Stimulated activated CD4-positive, alpha-beta T cell treated with anti-CD3 and anti-CD28 coated beads, Interleukin-12 subunit alpha, Interleukin-12 subunit beta, amount 100 ng/mL, for 4 hours (primary cell): ENCODE measurements at places on chromosomes 11 and 22.

DNA sequence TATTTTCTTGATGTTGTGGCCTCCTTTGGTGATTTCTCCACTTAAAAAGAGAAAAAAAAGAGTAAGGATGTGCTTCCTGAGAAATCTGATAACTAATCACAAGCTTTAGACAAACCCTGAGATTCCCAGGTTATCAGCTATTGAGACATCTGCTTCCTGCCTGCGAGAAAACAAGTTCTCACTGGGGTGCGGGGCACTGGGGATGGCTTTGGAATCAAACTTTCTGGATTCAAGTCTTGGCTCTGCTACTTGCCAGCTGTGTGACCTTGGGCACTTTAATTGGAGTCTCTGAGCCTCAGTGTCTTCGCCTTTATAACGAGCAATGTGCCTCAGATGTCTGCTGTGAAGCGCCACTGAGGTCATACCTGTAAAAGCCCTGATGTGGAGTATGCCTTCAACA is 152.5 kb upstream of the NAV2 start:
- no peak for DNase-seq

- peak; percentile 27 for DNase-seq
These were observed 1.1 kb upstream of the ADM start for GRCh38 chr11:10303558-10304363.

DNA sequence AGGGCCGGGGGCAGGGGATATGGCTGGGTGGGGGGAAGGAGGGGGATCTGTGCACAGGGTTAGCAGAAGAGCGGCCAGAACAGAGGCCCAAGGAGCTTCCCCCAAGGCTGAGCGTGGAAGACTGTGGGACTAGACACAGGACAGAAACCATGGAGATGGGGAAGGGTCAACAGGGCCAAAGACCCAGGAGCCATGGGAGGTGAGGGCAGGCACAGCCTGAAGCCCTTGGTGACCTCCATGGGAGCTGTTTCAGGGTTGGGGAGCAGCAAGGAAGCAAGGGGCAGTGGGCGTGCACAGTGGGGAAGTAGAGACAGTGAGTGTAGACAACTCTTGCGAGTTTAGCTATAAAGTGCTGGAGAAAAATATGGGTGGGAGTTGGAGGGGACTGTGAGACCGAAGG is 56.6 kb downstream of the WNT11 start:
- DNase-seq: no peak

DNA sequence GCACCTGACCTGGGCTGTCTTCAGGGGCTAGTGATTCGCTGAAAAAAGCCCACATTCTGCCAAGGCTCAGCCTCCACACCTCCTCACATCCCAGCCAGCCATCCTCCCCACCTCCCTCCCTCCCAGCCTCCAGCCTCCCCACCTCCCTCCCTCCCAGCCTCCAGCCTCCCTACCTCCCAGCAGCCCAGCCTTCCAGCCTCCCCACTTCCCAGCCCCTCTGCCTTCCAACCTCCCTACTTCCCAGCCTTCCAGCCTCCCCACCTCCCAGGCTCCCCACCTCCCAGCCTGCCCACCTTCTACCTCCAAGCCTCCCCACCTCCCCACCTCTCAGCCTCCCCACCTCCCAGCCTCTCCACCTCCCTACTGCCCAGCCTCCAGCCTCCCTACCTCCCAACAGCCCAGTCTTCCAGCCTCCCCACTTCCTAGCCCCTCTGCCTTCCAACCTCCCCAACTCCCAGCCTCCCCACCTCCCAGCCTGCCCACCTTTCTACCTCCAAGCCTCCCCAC is 33.7 kb upstream of the TH start:
- no peak for DNase-seq

- DNase-seq: no peak
These were observed 13.8 kb downstream of the DENND5A start for GRCh38 chr11:9251311-9251710.

- DNase-seq: peak; percentile 84
These were observed 449 bp upstream of the KREMEN1 start for GRCh38 chr22:29072193-29072978.

- DNase-seq: no peak
These were observed 48.4 kb upstream of the MRGPRX1 start for GRCh38 chr11:18987454-18988231.

DNA sequence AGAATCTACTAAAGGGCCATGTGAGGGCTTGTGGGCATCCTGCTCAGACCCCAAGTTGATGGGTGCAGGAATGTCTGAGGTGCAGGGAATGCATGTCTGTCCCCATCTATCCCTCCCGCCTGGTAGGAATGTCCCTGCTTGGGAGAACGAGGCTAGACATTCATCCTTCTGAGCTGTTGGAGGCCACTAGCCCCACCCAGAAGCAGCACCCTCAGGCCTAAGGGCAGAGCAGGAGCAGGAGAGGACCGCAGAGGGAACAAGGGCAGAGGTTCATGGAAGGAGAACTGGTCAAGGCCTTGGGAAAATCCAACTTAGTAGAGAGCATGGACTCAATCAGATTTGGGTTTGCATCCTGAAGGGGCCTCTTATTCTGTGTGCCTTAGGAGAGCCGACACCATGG is 22.1 kb upstream of the LMO1 start:
- DNase-seq: no peak

DNA sequence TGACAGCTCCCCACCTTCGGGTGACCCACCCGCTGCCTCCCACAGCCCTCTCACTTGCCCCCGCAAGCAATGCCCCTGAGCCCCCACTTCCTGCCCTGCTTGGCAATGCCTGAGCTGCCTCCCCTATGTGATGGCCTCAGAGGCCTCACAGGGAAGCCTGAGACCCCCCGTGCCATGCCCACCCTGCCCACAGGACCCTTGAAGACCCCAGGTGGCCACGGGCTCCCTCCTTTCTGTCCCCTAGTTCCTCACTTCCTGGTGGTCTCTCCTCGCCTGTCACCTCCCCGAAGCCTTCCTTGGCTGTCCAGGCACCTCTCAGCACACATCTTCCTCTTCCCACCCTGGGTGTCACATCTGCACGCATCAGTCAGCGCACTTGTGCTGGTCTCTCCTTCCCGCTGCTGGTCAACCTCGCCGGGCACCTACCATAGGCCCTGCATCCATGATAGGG is 90.5 kb downstream of the BRD1 start:
- no peak for DNase-seq

- DNase-seq: no peak
These were observed 44.7 kb upstream of the TMEM45B start for GRCh38 chr11:129770993-129771392.

- DNase-seq: no peak
These were observed 360.0 kb upstream of the DDI1 start for GRCh38 chr11:103676413-103676812.

GRCh38 chr22:30347255-30347892 is 9.3 kb downstream of the SF3A1 start:
- DNase-seq: no peak

GRCh38 chr22:30694171-30694639 is 469 bp upstream of the OSBP2 start:
- DNase-seq: peak; percentile 55

- DNase-seq: no peak
These were observed 481 bp downstream of the ANGPTL5 start for GRCh38 chr11:101915791-101916291.

DNA sequence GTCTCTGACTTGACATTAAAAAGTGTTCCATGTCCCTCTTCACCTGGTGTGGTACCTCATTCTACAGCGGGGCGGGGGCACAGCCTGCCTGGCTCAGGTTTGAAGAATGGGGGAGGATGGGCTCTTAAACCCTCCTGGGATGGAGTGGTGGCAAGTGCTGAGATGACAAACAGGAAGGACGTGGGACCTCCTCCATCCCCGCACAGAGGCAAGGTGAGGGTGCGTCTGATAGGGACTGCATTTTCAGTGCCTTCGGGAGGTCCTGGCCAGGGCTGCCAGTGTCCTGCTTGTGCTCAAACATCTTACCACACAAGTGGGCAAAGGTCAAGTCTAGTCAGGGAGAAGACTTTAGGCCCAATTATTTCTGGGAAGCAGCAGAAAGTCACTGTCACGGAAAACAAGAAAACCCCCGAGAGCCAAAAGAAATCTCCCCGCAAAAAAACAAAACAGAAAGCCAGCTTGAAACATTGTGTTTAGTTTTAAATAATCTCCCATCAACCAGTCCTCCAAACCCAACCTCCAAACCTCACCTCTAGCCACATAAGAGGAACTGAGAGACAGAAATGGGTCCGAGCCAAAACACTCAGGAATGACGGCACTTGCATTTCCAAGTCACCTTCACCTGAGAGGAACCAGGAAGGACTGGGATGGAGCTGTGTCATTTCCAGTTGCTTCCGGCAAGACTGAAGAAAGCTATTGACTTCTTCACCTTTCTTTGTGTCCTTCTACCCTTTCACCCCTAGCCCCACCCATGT is 966.5 kb downstream of the NTM start:
- no peak for DNase-seq

DNA sequence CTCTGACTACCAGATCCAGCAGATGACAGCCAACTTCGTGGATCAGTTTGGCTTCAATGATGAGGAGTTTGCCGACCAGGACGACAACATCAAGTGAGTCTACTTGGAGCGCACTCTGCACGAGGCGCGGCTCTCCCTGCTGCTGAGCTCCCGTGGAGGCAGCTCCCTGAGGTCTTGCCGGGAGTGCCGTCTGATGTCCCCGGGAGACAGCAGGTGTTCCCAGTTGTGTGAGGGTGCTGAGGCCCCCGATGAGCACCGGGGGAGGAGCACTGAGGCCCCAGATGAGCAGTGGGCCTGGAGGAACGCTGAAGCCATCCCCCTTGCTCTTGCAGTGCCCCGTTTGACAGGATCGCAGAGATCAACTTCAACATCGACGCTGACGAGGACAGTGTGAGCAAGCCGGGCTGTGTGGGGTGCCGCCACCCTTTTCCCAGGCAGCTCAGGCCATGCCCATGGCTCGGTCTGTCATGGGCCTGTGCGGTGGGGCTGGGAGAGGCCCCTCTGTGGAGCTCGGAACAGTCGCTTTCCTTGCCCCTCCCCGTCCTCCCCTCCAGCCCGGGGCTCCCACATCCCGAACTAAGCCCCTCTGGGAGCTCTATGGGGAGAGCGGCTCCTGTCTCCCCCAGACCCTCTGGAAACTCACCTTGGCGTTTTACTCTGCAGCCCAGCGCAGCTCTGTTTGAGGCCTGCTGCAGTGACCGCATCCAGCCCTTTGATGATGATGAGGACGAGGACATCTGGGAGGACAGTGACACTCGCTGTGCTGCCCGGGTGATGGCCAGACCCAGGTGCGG is 37.1 kb downstream of the SBF1 start:
- DNase-seq: no peak

- DNase-seq: no peak
These were observed 56.6 kb downstream of the LMO2 start for GRCh38 chr11:33835143-33835878.

GRCh38 chr11:105696000-105696399 is 86.1 kb downstream of the GRIA4 start:
- no peak for DNase-seq

DNA sequence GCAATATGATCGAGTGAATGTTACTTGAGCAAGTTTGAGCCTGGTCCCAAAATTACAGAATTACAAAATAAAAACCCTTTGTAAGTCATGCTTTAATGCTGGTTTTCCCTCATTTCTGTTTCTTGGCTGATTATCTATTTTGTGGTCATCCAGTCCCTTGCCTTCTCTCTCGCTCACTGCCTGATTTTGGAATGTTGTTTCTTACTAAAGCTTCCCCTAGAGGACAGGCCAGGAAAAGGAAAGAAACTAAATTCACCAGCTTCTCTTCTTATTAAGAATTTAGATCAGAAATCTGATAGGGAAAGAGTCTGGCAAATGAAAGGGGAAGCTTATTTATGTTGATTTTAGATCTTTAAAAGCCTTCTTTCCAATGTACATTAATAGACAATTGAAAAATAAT is 16.6 kb upstream of the BDNF start:
- no peak for DNase-seq

DNA sequence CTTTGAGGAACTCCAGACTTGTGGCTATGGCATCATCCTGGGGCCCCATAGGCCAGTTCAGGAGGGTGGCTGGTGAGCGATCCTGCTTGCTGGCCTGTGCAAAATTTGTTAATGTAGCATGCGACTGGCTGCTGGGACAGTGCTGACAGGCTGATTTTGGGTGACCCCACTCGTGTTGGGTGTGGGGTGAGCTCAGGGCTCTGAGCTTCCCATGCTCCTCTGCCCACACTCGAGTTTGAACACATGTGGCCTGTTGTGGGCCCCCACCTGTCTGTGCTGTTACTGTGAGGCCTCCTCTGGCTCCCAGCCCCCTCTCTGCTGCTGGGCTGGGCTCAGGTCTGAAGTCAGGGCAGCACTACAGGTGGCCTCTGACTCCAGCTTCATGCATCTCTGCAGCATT is 64.4 kb upstream of the MYEOV start:
- DNase-seq: no peak

GRCh38 chr11:8320076-8320475 is 56.4 kb upstream of the LMO1 start:
- DNase-seq: no peak

GRCh38 chr11:128776069-128776423 is 82.2 kb downstream of the FLI1 start:
- DNase-seq: no peak

DNA sequence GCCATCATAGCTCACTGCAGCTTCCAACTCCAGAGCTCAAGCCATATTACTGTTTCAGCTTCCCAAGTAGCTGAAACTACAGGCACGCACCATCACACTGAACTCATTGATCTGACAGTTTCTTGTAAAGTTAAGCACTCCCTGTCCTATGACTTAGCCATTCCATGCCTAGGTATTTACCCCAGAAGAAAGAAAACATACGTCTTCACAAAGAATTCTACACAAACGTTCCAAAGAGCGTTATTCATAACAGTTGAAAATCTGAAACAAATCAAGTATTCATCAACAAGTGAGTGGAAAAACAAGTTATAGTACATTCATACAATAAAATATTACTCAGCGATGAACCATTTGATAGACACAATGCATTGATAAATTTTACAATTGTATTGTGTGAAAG is 7.8 kb upstream of the NLRP10 start:
- DNase-seq: no peak

- DNase-seq: no peak
These were observed 48.4 kb downstream of the CHST1 start for GRCh38 chr11:45616802-45617549.
